ENCODE measurements at places on chromosomes 2 and 18.

- DNase-seq, result no peak
Observed at GRCh38 chr2:205681401-205682238, 681 bp upstream of the NRP2 start.

DNA sequence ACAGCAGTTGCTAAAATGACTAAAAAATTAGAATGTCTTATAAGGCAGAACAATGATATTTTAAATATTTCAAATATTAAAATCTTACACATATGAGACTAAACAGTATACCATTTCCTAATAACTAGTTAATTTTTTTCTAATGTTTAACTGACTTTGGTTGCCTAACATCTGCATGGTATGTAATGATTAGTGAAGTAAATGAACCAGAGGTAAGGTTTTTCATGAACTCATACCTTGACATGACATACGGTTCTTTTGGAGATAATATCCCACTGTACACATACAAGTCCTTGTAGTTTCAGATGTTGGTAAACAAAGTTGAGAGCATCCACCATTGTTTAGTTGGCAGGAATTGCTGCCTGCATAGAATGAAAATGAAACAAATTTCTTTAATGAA, 1360.2 kb downstream of the LRP1B start:
- no peak for DNase-seq

DNA sequence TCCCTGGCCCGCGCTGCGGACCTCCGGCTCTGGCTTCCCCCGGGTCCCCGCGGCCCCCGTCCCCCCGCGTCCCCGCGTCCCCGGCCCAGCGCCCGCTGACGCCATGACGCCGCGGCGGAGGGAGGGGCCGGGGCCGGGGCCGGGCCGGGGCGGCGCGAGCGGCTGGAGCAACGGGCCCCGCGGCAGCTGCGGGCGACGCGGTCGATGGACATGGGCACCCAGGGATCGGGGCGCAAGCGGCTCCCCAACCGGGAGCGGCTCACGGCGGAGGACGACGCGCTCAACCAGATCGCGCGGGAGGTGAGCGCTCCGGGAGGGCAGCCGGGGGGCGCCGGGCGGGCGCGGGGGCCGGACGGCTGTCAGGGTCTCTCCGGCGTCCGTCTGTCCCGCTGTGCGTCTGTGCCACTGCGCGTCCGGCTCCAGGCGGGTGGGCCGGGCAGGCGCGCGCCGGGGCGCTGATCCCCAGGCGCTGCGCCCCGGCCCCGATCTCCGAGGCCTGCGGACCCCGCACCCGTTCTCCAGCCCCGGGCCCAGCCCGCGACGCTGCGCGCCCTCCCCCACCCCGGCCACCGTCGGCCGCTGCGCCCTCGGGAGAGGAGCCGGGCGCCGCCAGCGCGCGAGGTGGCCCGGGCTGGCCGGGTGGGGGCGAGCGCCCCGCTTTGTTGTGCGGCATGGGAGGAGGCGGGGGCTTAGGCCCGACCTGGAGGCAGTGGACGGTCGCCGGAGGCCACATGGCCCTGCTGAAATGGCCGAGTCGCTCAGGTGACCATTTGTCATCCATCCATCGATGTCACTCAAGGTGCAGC, at the start of gene LRRFIP1:
Gene LRRFIP1, plus strand, starts transcription at position 147 of the 806 bp plus-strand sequence. Its CDS starts 58 bp downstream, at position 205.
- DNase-seq, result no peak

- DNase-seq, result peak; percentile 75
Observed at GRCh38 chr18:45879681-45880655, 54.5 kb downstream of the SIGLEC15 start.

DNA sequence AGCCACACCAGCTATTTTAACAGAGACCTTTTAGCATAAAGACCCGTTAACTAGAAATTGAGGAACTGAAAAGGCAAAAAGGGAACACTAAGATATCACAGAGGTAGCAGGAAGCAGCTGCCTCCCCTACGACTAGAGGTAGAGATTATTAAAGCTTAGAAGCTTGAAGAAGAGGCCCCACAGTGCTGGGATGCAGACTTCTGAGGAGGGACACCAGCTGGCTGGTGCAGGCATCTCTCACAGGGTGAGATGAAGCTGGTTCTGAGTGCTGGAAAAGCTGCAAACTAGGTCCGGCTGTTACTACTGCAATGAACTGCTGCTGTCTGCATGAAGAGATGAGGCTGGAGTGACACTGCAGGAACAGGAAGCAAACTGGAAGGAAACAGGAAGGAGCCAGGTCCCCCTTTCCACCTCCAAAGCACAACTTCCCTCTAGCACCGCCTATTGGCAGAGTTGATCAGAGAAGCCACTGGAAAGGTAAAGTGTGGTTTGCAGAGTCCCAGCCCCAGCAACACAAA, 61.2 kb upstream of the MRPS9 start:
- no peak for DNase-seq

DNA sequence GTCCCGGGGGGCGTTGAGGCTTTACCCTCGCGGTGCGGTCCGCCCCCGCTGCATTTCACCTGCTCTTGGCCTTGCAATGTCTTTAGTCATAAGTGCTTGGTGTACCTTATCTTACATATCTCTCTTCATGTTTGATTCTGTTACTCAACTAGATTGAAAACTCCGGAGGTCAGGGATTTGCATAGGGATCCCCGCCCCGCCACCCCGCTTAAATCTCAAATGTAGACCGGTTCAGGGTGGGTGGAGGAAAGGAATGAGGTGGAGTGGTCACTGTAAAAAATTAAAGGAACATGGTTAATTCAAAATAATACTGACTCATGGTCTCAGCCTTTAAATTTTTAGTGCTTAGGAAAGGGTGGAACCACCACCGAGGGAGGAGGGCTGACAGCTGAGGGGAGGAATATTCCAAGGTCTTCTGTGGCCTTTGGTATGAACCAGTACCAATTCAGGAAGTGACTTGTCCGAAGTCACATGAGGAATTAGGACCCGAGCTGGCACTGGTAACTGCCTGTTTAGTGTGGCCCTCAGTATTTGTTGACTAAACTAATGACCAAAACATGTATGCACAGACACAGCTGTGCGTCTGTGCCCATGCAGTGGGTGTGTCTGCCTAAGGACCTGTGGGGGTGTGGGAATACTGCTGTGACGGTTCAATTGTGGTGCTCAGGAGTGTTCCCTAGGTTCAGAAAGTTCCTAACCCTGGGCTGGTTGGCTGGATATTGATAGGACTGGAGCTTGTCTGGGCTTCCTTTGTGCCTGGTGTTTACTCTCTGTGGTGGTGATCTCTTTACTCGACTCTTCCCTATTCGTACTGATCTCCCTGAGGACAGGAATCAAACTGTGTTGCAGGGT, 1.0 kb downstream of the PLEKHB2 start:
- no peak for DNase-seq

GRCh38 chr18:13486686-13487085, 239.7 kb downstream of the FAM210A start:
- DNase-seq, result no peak

GRCh38 chr2:20579866-20580265, 71.0 kb downstream of the HS1BP3 start:
- no peak for DNase-seq

GRCh38 chr18:9354256-9354655, 19.7 kb downstream of the TWSG1 start:
- DNase-seq, result no peak

DNA sequence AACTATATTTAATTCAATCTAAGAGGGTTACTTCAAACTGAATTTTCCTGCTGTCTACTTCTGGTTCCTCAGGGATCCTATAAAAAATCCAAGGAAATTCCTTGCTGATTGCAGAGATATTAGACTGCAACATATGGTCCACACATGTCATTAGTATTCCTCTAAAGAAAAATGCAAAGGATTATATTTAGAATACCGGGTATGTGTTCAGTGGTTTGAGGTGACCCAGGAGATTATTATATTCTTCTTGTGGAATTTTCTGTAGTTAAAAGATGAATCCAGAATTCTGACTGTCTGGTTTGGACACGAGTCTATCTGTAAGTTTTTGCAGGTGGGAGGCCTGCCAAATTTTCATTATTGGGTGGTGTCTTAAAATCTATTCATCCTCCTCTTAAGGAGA, 18.2 kb downstream of the HOXD1 start:
- no peak for DNase-seq

GRCh38 chr2:70304498-70304897, 2.6 kb upstream of the FAM136A start:
- no peak for DNase-seq

GRCh38 chr2:135641156-135642068, 100.2 kb upstream of the UBXN4 start:
- DNase-seq, result no peak

DNA sequence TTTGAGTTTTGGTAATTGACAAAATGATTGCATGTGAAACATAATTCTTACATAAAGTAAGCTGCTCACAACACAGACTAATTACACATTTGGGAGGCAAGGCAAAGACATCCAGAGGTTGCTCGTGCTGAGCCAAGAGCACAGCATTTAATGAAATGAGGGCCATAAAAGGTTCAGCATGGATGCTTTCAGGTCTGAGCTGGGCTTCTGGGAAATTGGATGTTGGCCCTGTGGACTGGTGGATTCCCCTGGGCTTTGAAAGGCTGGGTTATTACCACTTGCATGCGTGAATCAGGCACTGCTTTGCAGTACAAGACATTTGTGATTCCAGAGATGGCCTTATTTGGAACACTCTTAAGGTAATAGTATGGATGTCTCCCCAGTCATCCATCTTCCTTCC, 533.5 kb upstream of the NRP2 start:
- DNase-seq, result no peak

DNA sequence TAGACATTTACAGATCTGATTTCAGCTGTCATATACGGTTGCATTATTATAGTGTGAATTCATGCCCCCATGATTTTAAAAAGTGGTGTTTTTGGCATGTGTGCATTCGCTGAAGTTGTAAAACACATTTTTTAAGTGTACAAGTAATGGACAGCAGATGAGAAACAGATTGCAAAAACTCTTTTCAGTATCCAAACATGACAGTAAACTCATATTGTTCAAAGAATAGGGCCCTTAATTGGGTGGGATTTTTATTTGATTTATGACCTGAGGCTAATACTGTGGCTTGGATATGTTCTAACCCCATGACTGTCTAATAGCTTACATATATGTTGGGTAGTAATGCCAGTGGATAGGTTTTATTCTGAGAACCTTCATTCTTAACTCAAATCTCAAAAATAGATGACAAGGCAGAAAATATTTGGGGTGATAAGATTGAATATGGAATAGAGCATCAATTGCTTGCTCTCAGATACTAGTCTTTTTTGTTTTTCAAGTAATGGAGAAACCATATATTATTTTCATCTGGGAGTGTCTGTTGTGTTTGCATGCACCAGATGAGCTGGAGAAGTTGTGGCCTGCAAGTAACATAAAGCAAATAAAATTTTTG, 118.6 kb downstream of the PARD3B start:
- no peak for DNase-seq

- no peak for DNase-seq
Observed at GRCh38 chr2:14752295-14752694, 119.8 kb downstream of the LRATD1 start.

DNA sequence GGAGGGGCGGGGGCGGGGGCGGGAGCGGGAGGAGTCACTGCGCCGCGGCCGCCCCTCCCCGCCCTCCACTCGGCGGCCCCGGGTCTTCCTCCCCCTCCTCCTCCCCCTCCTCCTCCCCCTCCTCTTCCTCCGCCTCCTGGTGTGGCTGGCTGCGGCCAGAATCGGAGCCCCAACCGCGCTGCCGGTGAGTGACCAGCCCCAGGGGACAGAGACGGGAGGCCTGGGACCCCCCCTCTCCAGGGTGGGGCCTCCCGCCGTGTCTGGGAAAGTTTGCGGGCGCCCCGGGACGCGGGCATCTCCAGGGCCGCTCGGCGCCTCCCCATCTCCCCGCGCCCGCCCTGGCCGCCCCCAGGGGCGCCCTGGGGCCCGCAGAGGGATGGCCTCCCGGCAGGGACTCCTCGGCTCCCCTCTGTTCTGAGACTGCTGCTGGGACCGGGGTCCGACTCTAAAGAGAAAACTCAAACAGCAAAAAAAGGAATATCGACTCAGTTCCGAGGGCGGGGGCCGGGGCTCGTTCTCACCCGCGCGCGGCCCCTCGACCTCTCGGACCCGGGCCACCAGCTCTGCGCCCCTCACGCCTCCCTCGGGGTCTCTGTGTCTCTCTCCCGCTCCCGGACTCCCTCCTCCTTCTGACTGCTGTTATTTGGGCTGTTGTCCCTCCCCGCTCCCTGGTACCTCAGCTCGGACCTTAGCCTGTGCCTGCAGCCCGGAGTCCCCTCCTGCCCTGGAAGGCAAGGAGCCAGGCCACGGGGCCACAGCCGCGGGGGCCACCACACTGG, at the start of gene STON1:
Gene STON1, plus strand, starts transcription at position 122 of the 779 bp plus-strand sequence. CDS start 50,480 bp downstream, outside the sequence.
- DNase-seq, result no peak

- DNase-seq, result no peak
Observed at GRCh38 chr2:234324116-234324515, 172.8 kb downstream of the ARL4C start.

GRCh38 chr18:64807560-64807959, 658.7 kb upstream of the LINC00305 start:
- no peak for DNase-seq

- DNase-seq, result no peak
Observed at GRCh38 chr2:112794131-112794733, 9.9 kb upstream of the IL1A start.

GRCh38 chr2:65264821-65265670, 37.4 kb downstream of the ACTR2 start:
- no peak for DNase-seq

GRCh38 chr2:150467621-150467963, 19.9 kb downstream of the RND3 start:
- DNase-seq, result no peak

GRCh38 chr18:72114801-72115594, 429.1 kb downstream of the CBLN2 start:
- no peak for DNase-seq

DNA sequence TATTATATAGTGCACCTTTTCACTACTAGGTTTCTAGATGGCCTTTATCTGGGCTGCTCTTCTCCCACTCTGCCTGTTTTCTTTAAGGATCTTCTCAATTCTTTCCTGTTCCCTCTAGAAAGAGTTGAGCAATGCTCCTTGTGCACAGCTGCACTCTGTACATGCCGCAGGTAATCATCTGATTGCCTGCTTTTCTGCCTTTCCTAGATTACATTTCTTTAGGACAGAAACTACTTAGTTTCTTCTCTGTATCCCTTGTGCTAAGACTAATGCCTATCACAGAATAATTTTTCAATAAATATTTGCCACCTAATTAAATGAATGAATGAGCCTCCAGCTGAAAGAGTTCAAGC, 802.4 kb upstream of the ID2 start:
- DNase-seq, result no peak
